ENCODE measurements at places on chromosomes 1 and 21.
A peak's percentile ranks its signal among the peaks of the same experiment; 100 is the strongest.

DNA sequence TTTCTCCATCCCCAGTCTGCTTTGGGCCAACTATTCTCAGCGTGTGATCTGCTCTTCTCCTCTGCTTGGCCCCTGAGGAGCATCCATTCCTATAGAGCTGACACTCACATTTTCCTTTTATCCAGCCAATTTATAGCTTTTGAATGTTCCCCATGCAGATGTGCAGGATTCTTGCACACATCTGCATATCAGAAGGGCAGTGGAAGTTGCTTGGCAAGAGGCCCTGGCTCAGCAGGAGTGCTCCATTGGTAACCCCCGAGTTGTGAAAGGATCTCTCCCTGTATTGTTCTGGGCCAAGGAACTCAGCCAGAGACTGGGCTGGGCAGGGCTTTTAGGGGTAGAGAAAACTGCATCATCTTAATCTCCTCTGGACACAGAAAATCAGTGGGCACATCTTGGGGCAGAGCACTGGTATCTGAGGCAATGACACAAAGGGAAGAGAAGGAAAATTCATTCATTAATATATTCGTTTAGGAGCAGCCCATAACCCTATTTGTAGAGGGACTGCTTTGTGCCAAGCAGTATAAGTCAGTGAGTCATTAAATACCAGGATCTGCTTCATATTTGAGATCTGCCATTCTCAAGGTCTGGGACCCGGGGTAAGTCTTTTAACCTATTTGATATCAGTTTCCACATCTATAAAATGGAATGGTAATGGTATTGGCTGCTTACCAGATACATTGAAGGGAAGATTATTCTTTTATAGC is 31.0 kb upstream of the BEND5 start:
- no peak for DNase-seq

- no peak for DNase-seq
Measured at GRCh38 chr1:201366696-201367095, 10.8 kb downstream of the TNNT2 start.

DNA sequence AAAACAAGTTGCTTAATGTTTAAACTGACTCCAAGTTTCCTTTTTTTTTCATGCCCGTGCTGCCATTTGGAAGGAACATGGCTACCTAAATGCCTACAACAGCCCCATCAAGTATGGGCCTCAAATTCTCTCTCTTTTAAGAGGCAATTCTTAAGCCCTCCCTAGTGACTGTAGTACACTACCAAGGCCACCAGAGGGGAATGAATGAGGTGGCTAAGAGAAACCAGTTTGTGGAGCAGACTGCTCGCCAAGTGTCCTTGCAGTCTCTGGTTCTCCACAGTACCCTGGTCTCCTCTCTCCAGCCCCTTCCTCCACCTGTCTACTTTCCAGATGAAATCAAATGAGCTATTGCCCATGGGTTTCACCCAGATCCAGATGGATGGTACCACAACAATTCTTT is 1809.6 kb downstream of the BRINP3 start:
- no peak for DNase-seq

GRCh38 chr21:26850116-26850643 is 5.0 kb upstream of the ADAMTS1 start:
- no peak for DNase-seq

DNA sequence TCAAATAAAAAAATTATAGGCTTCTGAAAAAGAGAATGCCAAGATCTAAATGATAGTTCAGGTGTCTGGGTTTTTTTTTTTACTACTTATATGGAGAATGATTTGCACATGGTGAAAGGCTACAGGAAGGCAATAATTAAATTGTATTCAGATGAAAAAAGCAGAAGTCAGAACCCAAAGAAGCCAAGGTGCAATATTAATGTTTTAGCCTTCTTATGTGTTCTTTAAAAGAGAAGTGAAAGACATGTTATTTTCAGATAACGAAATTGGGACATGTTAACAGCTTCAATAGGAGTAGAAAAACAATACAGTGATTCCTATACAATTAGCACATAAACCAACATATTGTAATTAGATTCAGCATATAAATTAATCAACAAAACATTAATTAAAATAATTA is 452.9 kb upstream of the PRMT6 start:
- DNase-seq: no peak

DNA sequence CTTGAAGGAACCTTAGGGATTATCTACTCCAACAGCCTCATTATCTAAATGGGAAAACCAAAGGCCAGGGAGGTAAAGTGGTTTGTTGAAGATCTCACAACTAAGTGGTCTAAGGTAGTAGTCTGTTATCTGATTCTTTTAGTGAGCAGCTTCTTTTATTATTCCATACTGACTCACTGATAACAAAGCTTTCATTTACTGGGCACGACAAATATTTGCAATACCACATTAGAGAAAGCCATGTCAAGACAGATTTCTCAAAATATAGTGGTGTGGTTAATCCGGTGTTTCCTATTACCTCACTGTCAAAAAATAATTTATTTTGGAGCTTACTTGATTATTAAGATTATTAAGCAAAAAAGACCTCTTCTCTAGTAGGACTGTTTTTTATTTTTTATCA is 369.1 kb downstream of the S1PR1 start:
- DNase-seq: no peak

GRCh38 chr1:19353596-19353995 is 41.5 kb downstream of the SLC66A1 start:
- DNase-seq: no peak

GRCh38 chr1:174995916-174996315 is 3.8 kb upstream of the CACYBP start:
- DNase-seq: no peak

- DNase-seq: no peak
Measured at GRCh38 chr1:155962599-155963211, 15.6 kb downstream of the ARHGEF2 start.

GRCh38 chr21:44375281-44375651 is 21.8 kb downstream of the TRPM2 start:
- DNase-seq: no peak

DNA sequence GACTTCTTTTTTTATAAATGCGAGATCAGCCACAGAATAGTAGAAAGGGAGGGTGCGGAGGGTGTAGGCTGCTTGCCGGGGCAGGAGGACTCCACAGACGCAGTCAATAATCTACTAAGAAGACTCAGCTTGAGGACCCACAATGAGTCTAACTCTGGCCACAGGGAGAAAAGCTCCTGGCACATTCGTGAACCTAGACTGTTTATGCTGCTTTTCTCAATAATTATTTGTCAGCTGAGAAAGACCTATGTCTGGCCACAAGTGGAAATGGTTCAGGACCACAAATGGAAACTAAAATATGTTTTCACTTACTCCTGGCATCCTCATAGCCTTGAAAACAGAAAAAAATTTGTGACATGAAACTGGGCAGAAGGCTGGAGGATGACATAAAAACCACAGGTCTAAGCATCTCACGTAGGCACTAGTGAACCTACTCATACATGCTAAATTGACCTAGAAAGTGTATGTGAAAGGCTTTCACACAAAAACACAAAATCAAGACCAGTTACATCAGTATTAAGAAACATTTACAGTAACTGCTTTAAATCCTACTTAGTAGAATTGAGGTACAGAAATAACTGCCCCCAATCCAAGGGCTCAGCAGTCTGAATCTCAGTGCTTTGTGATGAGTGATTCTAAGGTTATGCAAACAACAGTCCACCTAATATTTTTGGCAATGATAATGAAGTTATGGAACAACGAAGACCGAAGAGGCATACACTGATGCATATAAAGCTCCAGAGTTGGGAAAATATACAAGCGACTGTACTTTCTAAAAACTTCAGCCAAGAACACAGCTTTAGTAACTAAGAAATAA is 159.5 kb downstream of the SLC45A1 start:
- peak; percentile 65 for DNase-seq

- DNase-seq: no peak
Measured at GRCh38 chr1:13573586-13573985, 10.0 kb upstream of the PDPN start.

- DNase-seq: no peak
Measured at GRCh38 chr1:20899154-20899972, 112.3 kb upstream of the HP1BP3 start.

- DNase-seq: no peak
Measured at GRCh38 chr1:20423169-20423795, 62.7 kb downstream of the CAMK2N1 start.

- DNase-seq: no peak
Measured at GRCh38 chr1:177351361-177352108, 180.8 kb downstream of the BRINP2 start.

- DNase-seq: peak; percentile 41
Measured at GRCh38 chr1:9128520-9129265, at the start of gene GPR157. GPR157 (minus strand) TSS chr1:9129102; CDS start chr1:9129027, 75 bp downstream.

- peak; percentile 78 for DNase-seq
Measured at GRCh38 chr1:93839307-93839706, 39.7 kb downstream of the DNTTIP2 start.

- DNase-seq: peak; percentile 28
Measured at GRCh38 chr1:178540646-178541045, 27.7 kb downstream of the TEX35 start.

- no peak for DNase-seq
Measured at GRCh38 chr1:21065851-21066250, 110.8 kb downstream of the EIF4G3 start.

- peak; percentile 72 for DNase-seq
Measured at GRCh38 chr1:244214009-244214967, 163.2 kb downstream of the ZBTB18 start.

DNA sequence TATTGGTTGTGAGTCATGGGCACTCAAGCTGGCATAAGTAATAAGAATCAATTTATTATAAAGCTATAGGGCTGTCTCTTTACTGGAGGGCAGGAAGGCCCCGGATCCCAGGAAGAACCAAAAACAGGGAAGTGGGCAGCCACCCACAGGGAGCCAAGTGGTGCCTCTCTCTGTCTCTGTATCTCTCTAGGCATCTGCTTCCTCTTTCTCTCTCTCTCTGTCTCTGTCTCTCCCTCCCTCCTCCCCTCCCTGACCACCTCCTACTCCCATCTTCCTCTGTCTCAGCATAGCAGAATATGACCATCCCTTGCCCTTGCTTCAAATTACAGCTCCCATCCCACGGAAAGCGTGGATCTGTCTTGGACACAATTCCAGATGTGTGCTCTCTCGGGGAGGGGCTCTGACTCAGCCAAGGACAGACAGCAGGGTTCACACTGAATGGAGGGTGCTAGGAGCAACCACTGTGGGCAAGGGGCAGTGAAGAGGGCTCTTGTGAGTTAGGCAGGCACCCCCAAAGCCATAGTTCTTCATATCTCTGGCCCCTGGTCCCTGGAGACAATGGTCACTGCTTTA is 80.4 kb upstream of the LPGAT1 start:
- no peak for DNase-seq

- no peak for DNase-seq
Measured at GRCh38 chr1:87394982-87395381, 66.3 kb downstream of the LMO4 start.

GRCh38 chr1:91768786-91769725 is 116.9 kb downstream of the TGFBR3 start:
- DNase-seq: peak; percentile 64

GRCh38 chr1:87410776-87411480 is 82.2 kb downstream of the LMO4 start:
- no peak for DNase-seq

DNA sequence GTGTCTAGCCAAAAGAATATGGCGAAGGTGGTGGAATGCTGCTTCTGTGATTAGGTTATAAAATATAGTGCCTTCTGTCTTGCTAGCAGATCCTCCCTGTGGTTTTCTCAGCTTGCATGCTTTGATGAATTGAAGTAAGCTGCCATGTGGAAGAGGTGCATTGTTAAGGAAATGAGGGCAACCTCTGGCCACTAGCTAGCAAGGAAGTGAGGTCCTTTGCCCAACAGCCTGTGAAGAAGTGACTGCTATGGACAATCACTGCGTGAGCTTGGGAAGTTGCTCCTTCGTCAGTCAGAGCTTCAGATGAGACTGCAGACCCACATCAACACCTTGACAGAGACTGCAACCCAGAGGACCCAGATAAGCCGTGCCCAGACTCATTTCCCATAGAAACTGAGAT is 109.4 kb downstream of the GIPC2 start:
- no peak for DNase-seq

GRCh38 chr1:98366343-98366742 is 295.2 kb upstream of the SNX7 start:
- DNase-seq: no peak

GRCh38 chr1:114108751-114109255 is 44.9 kb downstream of the SYT6 start:
- no peak for DNase-seq

- peak; percentile 95 for DNase-seq
Measured at GRCh38 chr1:240190881-240191401, 99.3 kb downstream of the FMN2 start.

DNA sequence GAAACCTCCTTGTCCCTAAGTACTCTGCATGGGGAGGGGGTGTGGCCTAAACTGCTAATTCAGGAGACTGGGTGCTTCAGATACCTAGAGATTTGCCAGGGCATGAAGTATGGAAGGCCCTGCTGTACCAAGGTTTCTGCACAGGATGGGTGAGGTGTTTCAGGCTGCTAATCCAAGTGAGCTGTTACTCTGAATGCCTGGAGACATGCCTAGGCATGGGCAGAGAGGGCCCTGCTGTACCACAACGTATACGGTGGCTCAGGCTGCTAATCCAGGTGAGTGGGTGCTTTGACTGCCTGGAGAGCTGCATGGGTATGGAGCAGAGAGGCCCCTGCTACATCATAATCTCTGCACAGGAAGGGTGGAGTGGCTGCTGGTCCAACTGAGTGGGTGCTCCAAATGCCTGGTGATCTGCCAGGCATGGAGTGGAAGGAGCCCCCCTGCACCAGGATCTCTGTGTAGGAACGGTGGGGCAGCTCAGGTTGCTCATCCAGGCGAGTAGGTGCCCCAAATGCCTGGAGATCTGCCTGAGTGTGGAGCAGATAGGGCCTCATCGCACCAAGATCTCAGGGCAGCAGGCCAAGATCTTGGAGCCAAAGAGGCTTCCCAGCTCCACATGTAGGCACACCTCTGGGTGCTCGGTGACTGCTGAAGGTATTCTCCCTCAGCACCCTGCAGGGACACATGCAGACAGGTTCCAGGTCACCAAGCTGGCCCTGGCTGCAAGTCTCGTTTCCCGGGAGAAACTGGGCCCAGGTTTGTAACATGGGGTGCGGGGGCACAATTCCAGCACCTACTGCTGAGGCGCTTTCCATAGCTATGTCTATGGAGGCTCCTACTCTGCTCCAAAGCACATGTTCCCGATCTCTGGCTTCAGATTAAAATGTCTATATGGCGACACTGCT is 252.5 kb upstream of the PLXNA2 start:
- no peak for DNase-seq

DNA sequence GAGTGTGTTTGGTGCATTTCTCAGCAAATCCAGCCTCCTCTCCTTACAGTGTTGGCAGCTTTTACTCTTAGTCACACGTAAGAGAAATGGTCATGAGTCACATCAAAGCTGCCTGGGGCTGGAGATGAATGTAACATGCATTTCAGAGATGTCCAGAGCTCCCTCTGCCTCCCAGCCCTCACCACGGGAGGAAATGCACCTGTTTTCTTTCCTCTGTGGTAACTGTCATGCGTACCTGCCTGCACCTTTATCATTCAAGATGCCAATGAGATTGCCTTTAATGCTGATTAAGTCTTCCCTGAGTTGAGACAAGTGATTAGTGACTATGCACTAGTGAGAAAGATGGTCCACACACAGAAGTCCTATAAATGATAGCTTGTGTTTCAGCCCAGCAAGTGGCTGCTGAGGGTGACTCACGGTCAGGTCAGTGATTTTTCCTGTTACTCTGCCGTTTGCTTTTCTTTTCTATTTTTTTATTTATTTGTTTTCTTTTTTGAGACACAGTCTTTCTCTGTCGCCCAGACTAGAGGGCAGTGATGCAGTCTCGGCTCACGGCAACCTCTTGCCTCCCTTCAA is 277.3 kb upstream of the FMN2 start:
- DNase-seq: peak; percentile 83

- DNase-seq: no peak
Measured at GRCh38 chr1:21098186-21098915, 78.3 kb downstream of the EIF4G3 start.

Data from stromal cell of bone marrow (primary cell).